ENCODE measurements at places on chromosomes 2 and 18. TPM values are rescaled to one million over a fixed set of nuclear protein-coding genes. Genes with fewer than 3 reads are reported as not detected.
A peak's percentile ranks its signal among the peaks of the same experiment; 100 is the strongest.

- DNase-seq, result no peak
These were observed 81.3 kb downstream of the OSBPL6 start for GRCh38 chr2:178275600-178275999.

- no peak for DNase-seq
These were observed 239.6 kb downstream of the MREG start for GRCh38 chr2:215773728-215774127.

GRCh38 chr2:210477496-210477895 lies 937 bp upstream of the LANCL1 start:
- peak; percentile 66 for DNase-seq

INPP1 gene
- total RNA-seq, result 19.6 TPM

Measured in HCT116 (cell line).